ENCODE measurements at places on chromosomes 7 and 10.
A peak's percentile ranks its signal among the peaks of the same experiment; 100 is the strongest.

- DNase-seq, result no peak
These were observed 49.1 kb downstream of the CDHR3 start for GRCh38 chr7:106012184-106012583.

DNA sequence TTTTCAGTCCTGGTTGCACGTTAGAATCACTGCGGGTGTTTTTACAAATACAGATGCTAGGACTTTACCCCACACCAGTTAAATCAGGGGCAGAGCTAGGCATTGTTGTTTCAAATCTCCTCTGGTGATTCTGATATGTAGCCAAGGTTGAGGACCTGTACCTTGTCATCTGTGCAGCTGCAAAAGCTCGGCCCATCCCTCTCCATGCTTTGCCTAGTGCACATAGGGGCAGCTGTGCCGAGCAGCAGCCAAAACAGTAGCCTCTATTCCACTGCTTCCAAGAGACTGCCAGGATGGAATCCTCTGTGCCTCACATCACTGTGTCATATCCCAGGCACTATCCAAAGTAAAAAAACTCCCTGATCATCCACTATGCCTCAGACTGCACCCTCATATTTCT is 181.3 kb downstream of the CDK14 start:
- no peak for DNase-seq

DNA sequence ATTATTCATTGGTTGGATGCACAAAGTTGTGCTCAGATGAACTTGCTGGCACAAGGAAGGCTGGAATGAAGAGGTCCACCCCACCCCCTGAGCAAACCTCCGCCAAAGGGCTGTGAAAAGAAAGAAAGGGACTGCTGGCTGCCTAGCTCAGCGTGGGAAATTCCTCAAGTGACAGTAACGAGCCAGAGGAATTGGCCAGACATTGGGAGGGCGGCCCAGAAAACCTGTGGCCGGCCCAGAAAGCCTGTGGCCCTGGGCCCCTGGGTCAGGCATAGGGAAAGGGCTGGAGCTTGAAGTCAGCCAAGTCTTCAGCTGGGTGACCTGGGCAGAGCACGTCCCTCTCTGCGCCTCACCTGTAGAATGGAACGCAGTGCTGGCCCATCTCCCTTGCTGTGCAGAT is 30.6 kb upstream of the CTBP2 start:
- DNase-seq, result no peak

DNA sequence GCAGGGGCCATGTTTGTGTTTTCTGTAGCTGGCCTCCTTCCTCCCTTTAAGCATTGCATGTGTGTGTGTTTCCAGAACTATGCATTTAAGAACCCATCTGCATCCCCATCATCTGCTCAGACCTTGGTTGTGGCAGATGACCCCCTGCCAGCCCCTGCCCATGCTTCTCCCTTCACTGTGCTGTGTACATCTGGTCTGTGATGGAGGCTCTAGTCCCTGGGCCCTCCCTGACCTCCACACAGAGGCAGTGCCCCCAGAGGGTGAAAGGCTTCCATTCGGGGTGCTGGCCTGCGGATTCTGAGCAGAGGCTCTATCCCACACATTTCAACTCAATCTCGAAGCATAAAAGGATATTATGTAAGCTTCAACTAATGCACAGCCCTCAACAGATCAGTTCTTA is 89.4 kb downstream of the TACC2 start:
- DNase-seq, result no peak

DNA sequence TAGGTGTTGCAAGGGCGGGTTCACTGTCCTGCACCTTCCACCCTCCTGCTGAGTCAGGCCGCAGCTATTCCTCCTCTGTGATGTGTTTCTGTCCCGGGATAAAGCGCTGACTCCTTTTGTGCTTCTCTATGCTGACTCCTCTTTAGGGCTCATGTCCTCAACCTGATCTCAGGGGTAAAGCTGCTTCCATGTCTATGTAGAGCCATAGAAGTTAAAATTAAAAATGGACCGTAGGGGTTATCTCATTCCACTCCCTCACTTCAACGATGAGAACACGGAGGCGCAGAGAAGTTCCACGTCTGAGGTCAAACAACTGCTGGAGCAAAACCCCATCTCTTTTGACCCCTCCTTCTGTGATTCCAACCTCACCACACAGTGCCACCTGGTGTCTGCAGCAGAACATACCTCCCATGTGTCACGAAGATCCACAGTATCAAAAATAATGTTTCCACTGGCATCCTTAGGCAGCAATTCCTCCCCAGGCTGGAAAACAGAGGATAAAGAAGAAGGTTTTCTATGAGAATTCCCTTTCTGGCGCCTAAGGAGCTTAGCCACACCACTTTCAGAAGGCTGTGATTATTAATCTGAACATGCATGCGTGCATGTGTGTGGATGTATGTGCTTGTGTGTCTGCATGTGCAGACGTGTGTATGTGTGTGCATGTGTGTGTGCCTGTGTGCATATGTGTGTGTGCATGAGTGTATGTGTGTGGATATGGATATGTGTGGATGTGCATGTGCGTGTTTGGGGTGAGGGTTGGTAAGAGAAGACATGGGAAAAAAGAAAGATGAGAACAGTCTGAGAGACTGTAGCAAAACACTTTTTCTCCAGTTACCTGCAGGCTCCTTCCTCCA is 81.2 kb upstream of the UCN3 start:
- peak; percentile 85 for DNase-seq

GRCh38 chr10:81873932-81874816 is 820 bp upstream of the NRG3 start:
- DNase-seq, result peak; percentile 9

DNA sequence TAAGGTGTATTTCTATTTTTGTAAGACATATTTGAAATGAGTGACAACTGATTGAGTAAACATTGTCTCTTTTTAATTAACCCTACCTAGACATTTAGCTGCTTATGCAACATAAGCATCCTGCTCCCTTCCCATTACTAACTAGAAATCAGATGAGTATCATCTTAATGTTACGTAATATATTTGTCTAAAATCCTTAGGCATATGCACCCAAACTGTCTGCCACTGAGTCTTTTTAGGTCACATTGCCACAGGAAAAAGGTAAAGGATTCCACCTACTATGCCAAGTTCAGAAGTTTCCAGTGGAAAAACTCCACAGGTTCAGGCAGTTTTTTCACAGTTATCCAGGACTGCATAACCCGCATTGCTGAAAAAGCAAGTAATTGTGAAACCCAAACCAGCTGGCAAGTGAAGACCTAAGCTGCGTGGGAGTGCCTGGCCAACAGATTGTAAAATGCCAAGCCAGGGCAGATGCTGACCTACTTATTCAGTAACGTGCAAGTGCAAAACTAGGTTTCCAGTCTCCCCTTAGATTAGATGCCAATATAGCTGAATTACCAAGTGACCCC is 983.7 kb downstream of the GATA3 start:
- no peak for DNase-seq

GRCh38 chr7:33762151-33762910 is 143.0 kb upstream of the BMPER start:
- DNase-seq, result no peak

DNA sequence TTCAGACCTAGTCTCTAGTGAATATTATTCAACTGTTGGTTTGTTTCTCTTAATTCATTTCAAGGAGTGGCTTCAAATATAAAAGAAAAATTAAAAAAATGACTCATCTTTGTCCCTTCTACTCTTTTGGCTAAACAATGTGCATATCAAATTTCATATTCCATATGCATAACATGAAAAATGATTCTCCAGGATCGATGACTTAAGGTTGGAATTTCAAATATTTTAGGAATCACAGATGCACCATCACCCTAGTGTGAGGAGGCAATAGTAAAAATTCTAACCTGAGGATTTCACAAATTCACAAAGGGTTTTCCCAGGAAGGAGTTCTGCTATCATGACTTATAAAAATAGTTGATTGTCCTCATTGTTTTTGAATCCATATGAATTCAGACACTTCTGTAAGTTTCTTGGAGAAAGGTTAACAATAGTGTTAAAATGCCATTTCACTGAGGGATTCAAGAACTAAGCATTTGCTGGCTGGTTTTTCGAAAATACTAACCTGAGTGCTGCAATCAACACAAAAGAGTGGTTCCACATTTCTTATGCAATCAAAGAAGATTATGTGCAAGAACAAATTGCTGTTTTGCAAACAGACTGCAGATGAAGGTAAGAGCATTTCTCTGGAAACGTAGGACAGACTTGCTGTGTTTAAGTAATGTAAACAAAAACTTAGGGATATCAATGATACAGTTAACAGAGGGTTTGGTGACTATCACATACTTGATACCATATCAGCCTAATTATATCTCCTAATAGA is 547.5 kb upstream of the LRRTM3 start:
- DNase-seq, result no peak

DNA sequence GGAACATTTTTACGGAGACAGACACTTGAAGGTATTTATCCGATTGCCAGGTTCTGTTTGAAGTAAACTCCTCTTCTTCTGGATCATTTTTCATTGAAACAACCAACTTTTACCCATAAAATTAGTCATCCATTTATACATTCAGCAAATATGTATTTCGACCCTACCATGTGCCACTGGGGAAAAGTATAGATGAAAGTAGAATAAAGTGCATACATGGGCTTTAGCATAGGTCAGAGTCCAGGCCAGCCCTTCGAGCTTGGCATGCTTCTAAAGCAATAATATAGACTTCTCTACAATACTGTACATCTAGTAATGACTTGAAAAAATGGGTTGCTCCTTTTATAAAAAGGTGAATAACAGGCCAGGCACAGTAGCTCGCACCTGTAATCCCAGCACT is 10.1 kb downstream of the SLC25A16 start:
- DNase-seq, result no peak

- DNase-seq, result no peak
These were observed 61.2 kb downstream of the KLF6 start for GRCh38 chr10:3723766-3724165.

DNA sequence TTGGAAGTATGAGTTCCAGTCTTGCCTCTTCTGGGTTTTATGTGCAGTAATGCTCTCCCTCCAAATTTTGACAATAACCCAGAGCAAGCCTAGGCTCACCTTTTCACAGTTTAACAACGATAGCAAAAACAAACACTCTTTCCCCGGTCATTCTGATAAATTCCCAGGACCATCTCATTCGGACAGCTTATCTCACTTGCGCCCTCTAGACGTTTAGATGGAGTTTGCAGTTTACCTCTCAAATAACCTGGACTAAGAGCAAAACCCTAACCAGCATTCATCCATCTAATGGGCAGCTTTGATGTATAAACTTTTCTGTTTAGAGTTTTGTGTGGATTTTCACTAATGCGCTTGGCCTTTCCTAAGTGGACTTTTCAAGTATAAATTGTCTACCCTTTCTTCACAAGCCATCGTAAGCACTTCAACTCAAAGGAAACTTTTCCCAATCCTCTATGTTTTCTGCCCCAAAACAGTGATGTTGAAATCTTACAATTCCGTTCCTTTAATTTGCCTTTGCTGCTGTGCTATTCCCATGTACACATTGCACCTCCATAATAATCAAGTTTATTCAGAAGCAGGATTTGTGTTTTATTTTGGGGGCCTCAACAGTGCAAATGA is 114.9 kb downstream of the HDAC9 start:
- DNase-seq, result peak; percentile 49

DNA sequence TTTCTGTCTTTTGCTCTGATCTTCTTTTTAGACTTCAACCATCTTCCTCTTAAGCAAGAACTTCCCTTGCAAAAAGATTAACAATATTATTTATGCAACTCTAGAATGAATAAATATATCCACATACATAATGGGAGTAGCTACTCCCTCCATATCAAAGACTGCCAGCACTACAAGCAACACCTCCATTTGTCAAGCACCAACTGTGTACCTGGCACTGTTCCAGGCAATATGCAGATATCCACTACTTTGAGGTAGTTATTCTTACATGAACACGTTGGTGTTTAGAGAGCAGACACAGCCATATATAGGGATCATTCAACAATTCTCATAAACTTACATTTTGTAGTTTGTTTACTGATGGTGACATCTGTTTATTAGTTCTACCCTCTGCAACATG is 83.6 kb upstream of the CACNB2 start:
- DNase-seq, result no peak

DNA sequence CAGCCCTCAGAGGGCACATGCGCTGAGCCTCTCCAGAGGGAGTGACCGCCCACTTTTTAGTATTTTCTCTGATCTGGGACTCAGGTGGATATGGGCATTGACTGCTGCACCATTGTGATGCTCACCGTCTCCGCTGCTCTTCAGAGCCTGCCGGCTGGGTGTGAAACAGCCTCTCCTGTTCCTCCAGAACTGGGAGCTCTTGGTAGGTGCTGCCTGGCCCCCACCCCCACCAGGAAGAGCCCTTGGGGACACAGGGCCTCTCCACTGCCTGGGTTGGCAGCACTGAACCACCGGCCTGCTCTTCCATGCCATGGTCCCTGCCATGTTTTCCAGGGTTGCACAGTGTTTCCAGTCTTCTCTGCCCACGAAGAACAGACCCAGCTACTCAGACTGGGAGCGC is 36.3 kb downstream of the ARHGAP22 start:
- DNase-seq, result no peak

- no peak for DNase-seq
These were observed 8.8 kb upstream of the ATRNL1 start for GRCh38 chr10:115084277-115084850.

GRCh38 chr10:99781734-99782429 is 558 bp upstream of the ABCC2 start:
- no peak for DNase-seq

GRCh38 chr7:55149001-55149400 is 130.2 kb downstream of the EGFR start:
- DNase-seq, result no peak

DNA sequence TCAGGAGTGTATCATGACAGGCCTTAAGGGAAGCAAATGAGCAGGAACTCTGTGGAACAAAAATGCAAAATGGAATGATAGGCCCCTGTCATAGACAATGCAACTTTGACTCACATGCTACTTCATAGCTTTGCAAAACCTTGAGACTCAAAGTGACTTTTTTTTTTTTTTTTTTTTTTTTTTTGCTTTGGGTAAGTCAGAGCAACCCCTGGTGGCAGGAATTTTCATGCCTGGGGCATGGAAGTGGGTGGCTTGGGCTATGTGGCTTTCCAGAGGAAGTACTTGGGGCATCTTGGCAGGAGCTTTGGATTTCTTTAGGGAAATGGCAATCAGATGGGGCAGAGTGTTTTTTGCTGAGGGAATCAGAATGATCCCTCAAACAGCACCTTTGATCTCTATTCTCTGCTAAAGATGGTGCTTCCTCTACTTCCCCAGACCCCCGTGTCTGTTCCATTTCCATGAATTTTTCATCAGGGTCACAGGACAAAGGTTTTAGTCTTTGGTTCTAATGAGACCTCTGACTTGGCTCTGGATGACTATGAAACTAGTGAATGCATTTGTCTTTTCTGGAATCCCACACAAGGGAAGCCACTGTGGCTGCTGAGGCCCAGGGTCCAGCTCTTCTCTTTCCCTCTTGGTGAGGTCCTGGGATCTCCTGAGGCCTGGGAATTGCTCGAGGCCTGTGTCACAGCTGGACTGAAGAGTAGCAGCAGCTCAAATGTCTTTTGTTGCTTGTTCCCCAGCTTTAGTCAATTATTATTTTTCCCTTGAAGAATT is 62.8 kb downstream of the TACC2 start:
- DNase-seq, result peak; percentile 73

DNA sequence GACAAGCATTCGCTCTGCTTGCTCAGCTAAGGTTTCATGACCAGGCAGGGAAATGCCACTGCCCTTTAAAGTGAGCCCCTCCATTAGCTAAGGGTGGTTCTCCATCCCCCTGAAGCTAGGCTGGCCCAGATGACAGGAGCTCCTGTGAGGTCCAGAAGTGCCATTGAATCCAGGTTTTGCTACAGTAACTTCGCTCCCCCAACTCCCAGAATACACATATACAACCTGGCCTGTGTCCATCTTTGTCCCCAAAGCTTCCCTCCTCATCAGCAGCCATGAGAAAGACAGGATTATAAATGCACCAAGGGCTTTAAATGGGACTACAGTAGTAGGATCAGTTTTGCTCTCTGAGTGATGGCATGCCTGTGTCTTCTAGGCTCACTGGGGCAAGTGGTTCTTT is 35.5 kb upstream of the VCL start:
- no peak for DNase-seq

GRCh38 chr10:71202314-71202713 is 10.1 kb upstream of the UNC5B start:
- no peak for DNase-seq
